Glomerular endothelial cell (primary cell): ENCODE measurements at places on chromosomes 5 and 9. TPM values are rescaled to one million over a fixed set of nuclear protein-coding genes. Genes with fewer than 3 reads are reported as not detected.

GRCh38 chr5:174148721-174149120, 103.2 kb downstream of the NSG2 start:
- DNase-seq = no peak

The ERP44 gene
- 21.5 and 26.4 TPM in 2 replicates for total RNA-seq

GRCh38 chr5:117100176-117100575, 525.6 kb upstream of the SEMA6A start:
- no peak for DNase-seq

The SLC1A3 gene
- not detected in 2 replicates for total RNA-seq

The RORB gene
- total RNA-seq = 0.29 TPM in 1 of 2 replicates, not detected in the other

DNA sequence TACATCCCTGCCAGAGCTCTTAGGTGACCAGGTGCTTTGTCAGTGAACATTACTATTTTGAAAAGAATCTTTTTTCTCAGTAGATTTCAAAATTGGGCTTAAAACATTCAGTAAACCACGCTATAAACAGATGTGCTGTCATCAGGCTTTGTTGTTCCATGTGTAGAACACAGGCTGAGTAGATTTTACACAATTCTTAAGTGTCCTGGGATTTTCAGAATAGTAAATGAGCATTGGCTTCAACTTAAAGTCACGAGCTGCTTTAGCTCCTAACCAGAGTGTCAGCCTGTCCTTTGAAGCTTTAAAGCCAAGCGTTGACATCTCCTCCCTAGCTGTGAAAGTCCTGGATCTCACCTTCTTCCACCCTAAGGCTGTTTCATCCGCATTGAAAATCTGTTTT, 83.6 kb downstream of the CARTPT start:
- no peak for DNase-seq

The OR1Q1 gene
- not detected in 2 replicates for total RNA-seq

DNA sequence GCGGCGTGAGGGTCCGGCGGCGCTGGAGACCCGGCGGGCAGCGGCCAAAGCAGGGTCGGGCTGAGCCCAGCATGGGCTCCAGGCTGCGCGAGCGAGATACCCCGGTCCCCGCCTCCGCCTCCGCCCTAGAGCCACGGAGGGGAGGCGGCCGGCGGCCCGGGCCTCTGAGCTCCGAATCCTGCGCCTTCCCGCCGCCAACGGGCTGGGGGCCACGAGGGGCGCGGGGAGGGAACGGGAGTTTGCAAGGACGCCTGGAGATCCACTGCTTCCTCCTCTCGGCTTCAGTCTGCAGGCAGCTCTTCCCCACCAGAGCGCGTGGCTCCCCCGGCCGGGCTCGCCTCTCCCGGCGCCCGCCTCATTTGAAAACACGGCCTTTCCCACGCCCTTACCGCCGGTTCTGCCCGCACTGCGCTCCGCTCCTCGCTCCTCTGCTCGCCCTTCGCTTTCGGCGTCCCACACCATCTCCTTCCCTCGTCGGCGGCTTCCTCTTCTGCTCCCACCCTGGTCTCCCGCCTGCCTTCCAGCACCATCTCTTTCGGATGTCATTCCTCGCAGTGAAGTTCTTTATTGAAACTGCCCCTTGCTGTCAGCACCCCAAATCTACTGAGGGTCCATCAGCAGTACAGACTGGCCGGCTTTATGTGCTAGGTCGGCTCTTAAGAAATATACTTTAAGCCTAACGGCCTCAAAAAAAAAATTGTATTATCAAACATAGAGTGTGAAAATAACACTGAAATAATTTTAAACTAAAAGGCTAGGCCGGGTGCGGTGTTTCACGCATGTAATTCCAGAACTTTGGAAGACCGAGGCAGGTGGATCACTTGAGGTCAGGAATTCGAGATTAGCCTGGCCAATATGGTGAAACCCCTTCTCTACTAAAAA, 105.0 kb upstream of the FAM120A start:
- DNase-seq = no peak

The SLC4A9 gene
- total RNA-seq = 0.06 TPM in 1 of 2 replicates, not detected in the other

- DNase-seq = no peak
Observed at GRCh38 chr5:143094087-143094521, 309.4 kb downstream of the NR3C1 start.
